ENCODE measurements at places on chromosomes 16 and 17.

- DNase-seq = no peak
Measured at GRCh38 chr17:60557805-60558204, 31.8 kb upstream of the APPBP2 start.

- no peak for DNase-seq
Measured at GRCh38 chr16:81293909-81294802, 20.6 kb upstream of the GAN start.

DNA sequence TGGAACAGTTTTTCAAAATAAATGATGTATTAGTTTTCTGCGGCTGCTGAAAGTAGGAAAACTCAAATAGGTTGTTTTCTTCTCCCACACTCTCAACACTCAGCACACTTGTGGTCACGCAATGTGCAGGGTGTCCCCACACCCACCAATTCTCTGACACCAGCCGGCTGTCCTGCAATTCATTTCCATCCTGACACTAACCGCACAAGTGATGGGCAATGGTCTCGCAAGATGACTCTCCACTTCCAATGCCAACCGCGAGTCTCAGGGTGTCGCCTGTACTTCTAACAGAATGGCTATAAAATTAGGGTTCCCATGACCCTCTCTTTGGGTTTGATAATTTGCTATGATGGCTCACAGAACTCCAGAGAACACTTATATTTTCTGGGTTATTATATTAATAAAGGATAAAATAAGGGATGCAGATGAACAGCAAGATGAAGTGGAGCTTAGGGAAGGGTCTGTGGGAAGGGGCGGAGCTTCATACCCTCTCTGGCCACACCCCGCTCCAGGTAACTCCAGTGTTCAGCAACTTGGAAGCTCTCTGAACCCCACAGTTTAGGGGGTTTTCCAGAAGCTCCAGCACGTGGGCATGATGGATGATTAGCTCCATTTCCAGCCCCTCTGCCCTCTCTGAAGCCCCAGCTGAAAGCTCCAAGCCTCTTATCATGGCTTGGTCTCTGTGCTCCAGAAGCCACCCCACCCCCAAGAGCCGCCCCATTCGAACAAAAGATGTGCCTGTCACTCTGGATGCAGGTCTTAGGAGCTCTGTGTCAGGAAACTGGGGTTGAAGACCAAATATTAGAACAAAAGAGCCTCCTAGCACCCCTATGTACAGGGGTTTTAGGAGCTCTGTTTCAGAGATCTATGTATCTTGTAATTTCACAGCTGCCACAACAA is 19.8 kb downstream of the TAF1C start:
- DNase-seq = peak; percentile 22

DNA sequence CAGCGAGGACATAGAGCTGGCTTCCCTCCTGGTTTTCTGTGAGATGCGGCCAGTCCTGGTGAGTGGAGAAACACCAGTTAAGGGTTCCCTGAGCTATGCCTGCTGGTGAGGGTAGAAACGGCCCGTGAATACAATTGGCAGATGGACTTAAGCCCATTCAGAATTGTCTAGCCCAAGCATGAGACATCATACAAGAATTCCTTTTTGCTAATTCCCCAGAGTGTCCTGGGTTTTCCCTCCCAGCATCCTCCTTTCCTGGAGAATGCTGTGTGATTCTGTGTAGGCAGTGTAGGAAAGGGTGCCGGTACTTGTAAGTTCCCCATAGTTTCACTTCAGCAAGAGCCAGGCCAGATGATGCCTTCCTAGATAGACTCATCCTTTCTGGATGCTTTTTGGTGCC is 65.1 kb downstream of the SDR42E1 start:
- no peak for DNase-seq

- DNase-seq = no peak
Measured at GRCh38 chr16:73006026-73006425, 41.9 kb downstream of the ZFHX3 start.

DNA sequence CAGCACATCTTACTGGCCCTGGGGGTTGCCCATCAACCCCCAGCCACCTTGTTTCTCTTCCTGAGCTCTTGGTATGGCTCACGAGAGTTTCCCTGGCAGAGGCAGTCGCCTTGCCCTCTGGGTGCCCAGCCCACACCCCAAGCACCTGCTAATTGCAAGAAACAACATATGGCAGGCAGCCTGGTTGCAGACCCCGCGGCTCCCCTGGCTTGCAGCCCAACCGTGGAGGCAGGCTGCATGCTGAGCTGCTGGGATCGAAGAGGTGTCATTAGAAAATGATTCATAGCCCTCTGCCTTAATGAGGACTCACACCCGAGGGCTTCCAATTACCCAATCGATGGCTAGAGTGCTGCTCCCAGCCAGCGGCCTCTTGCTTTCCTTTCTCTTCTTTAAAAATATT is 115.7 kb downstream of the TMEM114 start:
- no peak for DNase-seq
